ENCODE measurements at places on chromosomes 3 and 15. TPM values are rescaled to one million over a fixed set of nuclear protein-coding genes. Genes with fewer than 3 reads are reported as not detected.

- no peak for DNase-seq
Measured at GRCh38 chr15:75063338-75063737, 39.9 kb downstream of the PPCDC start.

GRCh38 chr3:124887177-124887931 is at the start of gene ITGB5:
Gene ITGB5 (minus strand): TSS chr3:124887365. CDS start chr3:124887000, 365 bp downstream.
- DNase-seq, result peak; percentile 84

DNA sequence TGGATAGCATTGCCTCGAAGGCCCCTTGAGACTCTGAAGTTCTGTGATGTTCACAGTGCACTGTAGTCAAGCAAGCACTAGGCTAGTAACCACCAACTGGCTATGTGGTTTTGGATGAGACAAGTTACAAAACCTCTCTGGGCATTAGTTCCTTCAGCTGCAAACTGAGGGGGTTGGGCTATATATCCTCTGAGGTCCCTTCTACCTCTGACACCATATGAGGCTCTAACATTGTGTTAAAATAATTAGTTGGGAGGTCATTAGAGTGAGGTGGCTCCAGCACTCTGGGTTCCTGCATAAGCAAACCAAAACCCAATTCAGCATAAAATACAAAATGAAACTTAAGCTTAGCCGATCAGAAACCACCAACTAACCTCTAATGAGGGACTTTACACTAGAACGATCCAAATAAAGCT is 209.5 kb upstream of the LRRN1 start:
- DNase-seq, result no peak

DNA sequence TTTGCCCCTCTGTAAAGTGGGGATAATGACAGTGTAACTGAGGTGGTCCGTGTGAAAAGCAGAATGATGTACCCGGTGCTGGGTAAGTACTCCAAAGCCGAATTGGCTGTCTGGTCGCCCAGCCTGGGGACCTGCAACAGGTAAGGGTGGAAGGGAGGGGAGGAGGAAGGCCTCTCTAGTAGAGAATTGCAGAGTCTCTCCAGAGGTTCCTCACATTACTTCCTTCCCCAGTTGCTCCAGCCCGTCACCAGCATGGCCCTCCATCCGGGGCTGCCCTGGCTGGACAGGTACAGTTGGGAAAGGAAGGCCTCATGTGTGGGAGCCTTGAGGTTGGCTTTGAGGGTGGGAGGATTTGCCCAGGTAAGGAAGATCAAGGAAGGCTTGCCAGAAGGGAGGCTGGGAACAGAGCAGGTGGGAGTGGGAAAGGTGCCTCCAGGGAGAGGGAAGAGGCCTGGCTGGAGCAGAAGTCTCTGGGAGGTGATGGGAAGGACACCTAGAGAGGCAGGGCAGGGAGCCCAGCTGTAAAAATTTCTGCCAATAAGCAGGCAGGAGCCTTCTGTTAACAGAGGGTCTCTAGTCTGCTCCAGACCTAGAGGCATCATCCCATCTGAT is 1.7 kb upstream of the PSTPIP1 start:
- DNase-seq, result no peak

- no peak for DNase-seq
Measured at GRCh38 chr3:169390741-169391305, 272.7 kb downstream of the MECOM start.

GRCh38 chr3:128946411-128946810 is 47.5 kb downstream of the CFAP92 start:
- no peak for DNase-seq

- no peak for DNase-seq
Measured at GRCh38 chr3:160184655-160185054, 40.6 kb upstream of the C3orf80 start.

Gene SLC15A2
- 2.3 TPM for total RNA-seq

DNA sequence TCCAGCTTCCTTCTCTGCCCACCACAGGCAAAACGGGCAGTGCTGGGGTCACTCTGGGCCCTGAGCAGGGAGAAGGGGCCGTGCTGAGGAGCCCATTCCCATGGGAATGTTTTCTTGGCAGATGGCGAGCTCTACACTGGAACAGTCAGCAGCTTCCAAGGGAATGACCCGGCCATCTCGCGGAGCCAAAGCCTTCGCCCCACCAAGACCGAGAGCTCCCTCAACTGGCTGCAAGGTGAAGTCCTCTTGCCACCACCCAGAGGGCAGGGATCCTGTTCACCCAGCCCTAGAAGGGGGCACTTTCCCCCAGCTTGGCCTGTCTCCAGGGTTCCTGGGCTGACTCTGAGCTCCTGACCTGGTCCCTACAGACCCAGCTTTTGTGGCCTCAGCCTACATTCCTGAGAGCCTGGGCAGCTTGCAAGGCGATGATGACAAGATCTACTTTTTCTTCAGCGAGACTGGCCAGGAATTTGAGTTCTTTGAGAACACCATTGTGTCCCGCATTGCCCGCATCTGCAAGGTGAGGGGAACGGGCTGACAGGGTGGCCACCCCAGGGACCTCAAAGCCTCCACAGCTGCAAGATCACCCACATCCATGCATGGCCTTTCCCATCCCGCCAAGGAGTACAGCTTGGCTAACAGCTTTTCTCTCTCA is 12.4 kb downstream of the CIB1 start:
- DNase-seq, result peak; percentile 72

DNA sequence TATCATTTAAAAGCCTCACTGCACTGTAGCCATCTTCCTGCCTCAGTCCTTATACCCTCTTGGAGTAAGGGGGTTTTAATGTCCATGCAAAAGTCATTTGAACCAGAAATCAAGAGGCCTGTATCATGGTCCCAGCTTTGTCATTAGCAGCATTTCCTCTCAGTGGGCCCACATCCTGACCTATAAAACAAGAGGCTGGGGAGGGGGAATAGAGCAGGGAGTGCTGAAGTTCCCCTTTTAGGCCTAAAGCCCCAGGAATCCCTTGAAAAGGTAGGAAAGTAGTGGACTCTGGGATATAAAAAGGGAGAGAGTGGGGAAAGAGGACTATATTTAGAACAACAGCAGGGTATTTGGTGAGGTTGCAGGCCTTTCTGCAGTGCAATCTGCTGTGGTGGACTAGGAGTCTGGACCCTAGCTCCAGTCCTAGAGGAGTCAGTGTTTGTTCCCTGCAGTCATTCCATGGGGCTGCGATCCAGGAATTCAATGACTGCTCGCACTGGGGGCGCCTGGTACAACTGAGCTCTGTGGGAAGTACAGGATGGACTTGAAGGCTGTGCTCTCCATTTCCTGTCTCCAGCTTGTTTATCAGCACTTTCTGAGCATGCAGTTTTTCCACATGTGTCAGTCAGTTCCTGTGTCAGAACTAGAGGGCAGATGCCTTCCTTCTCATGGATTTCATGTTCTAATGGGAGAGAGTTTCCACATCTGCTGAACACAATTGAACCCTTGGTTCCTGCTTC is 46.8 kb downstream of the PDHB start:
- DNase-seq, result peak; percentile 26

DNA sequence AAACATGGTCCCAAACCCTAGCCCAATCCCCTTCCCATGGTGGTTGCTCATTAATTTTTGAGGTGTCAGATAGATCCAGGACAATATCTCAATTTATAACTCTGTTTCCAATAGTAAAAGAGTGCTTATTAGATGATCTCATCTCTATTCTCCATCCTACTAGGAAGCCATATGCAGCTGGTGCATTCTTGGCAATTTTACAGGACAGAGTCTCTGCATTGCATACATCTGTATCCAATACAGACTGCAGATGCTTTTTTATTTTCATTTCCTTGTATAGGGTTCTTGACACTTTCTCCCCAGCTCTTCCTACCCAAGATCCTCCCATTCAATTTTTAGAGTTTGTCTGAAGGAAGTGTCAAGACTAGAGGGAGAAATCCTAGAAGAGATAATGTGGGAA is 194.8 kb upstream of the DPH6 start:
- DNase-seq, result no peak

Gene SLC9C1
- not detected for total RNA-seq

Gene RTP2
- not detected for total RNA-seq

DNA sequence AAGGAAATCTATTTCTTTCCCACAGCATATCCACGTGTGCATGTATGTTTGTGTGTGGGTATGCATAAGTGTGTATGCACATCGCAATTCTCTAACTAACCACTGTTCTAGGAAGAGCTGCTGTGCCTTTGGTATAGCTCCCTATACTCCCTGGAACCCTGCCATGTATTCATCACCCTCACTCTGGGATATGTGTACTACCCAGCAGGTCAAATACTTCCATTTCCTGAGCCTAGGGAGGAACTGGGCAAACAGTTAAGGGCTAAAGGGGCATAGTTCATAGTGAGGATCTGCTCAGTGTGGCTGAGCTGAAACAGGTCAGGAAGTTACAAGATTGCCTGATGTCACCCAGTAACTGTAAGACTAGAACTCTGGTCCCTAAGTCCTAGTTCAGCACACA is 260.4 kb downstream of the RPLP1 start:
- DNase-seq, result no peak

- DNase-seq, result no peak
Measured at GRCh38 chr15:31005660-31006059, 14.2 kb upstream of the MTMR10 start.

DNA sequence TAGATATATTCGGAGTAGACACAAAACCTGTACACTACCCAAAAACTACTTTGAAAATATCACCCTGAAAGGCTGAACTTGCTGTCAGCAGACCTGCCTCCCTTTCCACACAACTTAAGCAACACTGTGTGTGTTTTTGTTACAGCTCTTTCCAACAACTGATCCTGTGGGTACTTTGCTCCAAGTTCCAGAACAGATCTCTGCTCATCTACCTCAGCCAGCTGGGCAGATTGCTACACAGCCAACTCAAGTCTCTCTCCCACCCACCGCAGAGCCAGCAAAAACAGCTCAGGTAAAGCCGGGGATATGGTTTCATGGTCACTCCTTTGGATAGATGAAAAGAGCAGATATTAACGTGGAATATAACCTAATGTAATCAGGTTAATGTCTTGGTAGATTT is 19.7 kb upstream of the SLC22A13 start:
- DNase-seq, result no peak

Gene C2CD4A
- not detected for total RNA-seq

DNA sequence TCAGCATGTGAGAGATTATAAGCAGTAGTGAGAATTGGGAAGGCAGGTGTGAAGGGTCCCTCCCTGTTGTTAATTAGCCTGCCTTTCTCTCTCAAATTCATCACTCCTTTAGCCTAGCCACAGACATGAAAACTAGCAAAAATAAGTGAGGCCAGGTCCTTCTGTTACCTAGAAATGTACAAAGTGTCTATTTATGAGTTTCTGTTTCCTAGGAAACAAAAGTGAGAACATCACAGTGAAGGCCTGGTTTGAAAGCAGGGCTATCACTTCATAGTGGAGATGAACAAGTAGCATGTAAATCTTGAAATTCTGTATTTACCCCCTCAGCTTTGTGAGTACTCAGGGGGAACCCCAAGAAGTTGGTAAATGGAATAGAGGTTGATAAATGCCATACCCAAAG is 78.2 kb upstream of the UMPS start:
- DNase-seq, result no peak

DNA sequence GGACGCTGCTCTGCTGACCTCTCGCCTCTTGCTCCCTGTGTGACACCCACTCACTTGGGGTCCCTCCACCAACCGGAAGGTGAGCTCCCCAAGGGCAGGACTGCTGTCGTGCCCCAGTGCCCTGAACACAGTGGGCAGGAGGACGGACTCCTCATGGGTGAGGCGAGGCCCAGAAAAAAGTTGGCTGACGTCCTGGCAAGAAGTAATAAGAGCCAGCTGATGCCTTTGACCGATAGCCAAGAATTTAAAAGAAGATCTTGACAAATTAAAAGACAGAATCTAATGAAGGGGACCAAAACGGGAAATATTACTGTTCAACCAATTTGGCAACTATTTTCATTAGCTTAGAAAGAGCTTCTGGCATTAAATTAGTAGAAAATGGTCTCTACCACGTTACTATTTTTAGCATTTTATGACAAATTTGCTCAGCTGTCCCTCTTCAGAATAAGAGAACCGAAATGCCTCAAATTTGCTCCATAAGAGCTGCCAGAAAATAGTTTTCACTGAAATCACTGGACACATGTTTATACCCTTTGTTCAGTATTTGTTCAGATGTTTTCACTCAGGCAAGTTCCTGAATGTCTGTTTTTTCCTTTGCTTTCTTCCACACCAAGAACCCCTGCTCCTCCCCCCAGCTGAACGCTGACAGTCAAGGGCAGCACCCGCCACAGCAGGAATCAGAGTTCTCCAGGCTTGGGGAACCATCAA is 60.5 kb downstream of the XXYLT1 start:
- DNase-seq, result peak; percentile 66

Gene BUB1B
- 31.5 TPM for total RNA-seq

GRCh38 chr3:14222457-14222856 is 43.8 kb downstream of the LSM3 start:
- DNase-seq, result no peak

Gene RBP2
- not detected for total RNA-seq

Gene PLIN1
- 0.48 TPM for total RNA-seq

DNA sequence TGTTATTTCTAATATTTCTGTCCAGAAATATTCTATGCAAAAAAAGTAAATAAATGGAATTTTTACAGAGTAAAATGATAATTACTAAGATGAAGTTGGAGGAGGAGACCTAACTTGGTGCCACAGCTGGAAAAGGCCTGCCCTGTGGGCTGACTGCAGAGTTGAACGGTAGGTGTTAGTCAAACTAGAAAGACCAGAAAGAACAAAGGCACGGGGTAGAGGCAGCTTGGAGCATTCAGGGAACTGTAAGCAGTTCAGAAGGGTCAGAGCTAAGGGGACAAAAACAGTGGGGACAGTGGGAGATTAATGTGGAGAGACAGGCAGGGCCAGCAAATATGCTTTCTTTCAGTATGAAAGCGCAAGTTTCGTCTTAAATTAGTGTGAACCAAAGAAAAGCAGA is 39.3 kb upstream of the PTPRG start:
- no peak for DNase-seq

GRCh38 chr3:127637546-127637945 is 8.6 kb downstream of the PODXL2 start:
- DNase-seq, result no peak

DNA sequence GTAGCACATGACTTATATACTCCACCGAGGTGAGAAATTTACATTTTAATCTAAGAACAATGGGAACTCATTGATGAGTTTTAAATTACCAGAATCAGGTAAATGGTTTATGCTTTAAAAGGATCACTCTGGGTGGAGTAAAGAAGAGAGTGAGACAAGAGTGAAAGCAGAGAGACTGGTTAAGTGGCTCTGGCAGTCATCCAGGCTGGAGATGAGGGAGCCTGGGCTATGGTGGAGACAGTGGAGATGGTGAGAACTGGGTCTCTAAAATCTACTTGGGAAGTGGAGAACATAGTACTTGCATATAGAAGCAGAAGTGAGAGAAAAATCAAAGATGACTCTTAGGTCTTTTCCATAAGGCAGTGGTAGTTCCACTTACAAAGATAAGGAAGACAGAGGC is 37.1 kb upstream of the SLC25A36 start:
- no peak for DNase-seq

Data from uterus (tissue), 4 donors.